ENCODE measurements at places on chromosomes 4 and X. TPM values are rescaled to one million over a fixed set of nuclear protein-coding genes. Genes with fewer than 3 reads are reported as not detected.

Gene FABP2
- not detected for total RNA-seq

Gene ASMT
- total RNA-seq: not detected

Gene IGSF1
- total RNA-seq: not detected

Gene TEX13D
- total RNA-seq: not detected

Gene CACNA1F
- 0.69 TPM for total RNA-seq

Gene BCORL1
- total RNA-seq: 5.5 TPM

Gene MGAT4D
- not detected for total RNA-seq

Gene AREG
- 9.3 TPM for total RNA-seq

Gene TRIML2
- not detected for total RNA-seq

- DNase-seq: no peak
These were observed 9.2 kb downstream of the MAMLD1 start for GRCh38 chrX:150372280-150372679.

DNA sequence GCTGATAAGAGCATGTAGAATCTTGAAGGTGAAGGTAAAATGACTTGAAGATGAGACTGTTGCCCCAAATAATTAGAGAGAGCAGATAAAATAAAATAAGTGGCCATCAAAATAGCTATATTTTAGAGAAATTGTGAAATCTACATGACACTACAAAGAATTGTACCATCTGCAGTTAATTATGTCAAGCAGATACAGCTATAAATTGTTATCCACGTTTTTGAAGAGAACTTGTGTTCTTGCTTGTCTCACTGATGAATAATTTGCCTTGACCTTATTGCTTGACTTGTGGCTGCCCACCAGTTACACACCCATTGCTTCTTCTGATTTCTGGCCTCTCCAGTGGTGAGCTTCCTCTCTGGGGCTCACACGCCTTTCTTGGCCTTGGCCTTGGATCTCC is 75.8 kb upstream of the TNIP3 start:
- DNase-seq: no peak

GRCh38 chrX:1657367-1658070 is 42.7 kb downstream of the ASMT start:
- DNase-seq: peak; percentile 85

- DNase-seq: no peak
These were observed 569.4 kb downstream of the GABRG1 start for GRCh38 chr4:45554423-45554822.

DNA sequence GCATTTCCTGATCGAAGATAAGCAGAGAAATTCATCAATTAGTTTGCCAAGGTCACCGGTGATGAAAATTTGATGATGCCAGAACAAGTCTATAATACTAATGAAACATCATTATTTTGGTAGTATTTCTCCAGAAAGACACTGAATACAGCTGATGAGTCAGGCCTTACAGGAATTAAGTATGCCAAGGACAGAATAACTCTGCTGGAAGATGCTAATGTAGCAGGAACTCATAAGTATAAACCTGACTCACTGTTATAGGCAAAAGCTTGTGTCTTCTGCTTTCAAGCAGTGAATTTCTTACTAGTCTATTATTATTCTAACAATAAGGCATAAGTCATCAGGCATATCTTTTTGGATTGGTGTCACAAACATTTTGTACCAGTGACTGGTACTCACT is 1825.1 kb upstream of the IGFBP7 start:
- no peak for DNase-seq

- DNase-seq: no peak
These were observed 183.7 kb downstream of the DKK2 start for GRCh38 chr4:106852426-106852825.

DNA sequence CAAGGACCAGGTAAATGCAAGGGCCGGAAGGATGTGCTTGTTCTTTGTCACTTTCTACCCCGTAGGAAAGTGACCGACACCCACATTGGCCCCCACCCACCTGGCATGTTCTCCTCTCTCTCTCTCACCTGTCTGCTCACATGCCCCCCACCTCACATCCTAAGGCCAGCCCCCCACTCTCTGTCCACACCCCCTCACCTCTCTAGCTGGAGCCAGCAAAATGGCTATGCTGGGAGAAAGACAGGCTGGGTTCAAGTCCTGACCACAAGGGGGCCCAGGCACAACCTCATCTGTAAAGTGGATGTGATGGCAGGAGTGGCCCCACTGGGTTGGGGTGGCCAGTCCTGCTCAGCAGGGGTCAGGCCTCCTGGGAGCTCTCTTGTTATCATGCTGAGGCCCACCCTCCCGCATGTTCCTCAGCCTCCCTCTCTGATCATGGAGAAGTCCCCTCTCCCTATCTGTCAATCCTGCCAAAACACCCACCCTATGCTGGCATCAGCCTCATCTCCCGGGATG is 1.7 kb upstream of the PPP2R2C start:
- no peak for DNase-seq

DNA sequence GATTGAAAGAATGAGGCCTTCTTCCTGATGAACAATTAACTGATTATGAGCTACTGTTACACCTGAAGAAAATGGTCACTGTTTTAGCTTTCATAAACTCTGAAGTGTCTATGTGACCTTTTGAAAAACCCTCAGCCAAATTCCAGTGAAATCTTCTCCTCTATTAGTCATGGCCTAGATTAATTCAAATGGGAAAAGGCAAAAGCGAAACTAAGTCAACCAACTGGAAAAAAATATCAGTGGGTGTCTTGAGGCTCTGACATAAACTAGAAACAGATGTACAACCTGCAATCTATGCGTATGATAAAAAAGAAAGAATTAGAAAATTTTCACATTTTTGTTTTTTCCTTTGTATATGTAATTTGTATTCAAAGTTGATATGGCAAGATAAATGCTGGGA is 169.4 kb upstream of the BANK1 start:
- no peak for DNase-seq

DNA sequence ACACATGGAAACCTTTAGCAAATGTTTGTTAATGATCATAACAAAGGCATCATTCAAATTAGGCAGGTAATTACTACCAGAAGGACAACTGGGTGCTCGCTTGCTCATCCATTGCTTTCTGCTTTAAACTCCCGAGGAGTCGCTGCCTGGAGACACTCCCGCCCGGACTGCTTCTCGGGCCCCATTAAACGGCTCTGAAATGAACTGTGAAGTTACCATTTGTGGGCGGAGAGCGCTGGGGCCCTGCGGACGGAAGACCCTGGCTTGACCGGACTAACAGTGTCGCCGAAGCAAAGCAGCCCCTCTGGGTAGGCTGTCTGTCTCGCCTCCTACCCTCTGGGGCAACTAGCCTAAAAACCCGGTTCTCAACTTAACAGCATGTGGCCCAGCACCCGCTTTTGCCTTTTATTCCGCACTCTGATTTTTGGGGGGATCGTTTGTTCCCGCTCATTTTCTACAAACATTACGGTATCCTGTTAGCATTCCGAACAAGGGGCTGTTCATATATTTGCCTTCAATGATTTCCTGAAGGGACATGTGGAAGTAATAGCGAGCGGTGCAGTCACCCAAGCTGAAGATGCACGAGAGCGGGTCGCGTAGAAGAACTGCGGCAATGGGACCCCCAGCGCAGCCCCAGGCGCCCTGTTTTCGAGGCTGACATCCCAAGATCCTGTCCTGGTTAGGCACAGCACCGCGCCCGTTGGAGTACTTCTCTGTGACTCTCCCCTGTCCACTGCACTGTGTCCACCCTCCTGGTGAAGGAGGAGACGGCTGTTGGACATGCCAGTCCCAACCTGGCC is 1.6 kb upstream of the PDGFRA start:
- DNase-seq: no peak

DNA sequence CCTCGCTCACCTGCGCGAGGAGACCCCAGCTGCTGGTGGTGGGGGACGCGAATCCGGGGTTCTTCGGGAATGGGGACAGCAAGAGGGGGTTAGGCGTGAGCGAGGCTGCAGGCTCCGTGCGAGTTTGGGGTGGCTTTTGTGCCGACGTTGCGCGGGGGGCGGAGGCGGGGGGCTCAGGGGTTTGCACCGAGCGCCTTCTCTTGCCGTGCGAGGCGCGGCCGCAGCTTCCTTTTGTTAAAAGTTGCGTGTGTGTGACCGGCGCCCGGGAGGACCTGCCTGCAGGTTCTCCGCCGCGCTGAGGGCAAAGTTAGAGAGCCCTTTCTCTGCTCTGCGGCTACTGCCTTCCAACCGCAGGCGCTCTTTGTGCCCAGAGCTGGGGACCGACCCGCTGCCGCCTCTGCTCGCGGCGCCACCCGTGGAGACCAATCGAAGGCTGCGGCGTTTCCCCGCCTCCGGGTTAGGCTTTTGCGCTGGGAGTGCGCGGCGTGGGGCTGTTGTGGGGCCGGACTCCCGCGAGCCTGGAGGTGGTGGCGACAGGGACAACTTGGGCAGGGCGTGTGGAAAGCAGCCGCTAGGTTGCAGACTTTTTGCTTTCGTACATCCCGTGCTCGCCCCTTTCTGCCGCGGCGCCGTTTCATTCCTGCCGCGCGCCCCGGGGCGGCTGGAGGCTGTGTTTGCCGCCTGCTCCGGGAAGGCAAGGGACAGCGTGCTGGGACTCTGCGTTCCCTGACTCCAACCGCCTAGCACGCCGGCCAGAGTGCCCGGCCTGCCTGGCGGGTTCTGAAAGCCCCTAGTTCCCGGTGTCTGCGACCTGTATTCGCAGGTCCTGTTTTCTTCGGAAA is 716 bp downstream of the KIT start:
- no peak for DNase-seq

- peak; percentile 39 for DNase-seq
These were observed 29.2 kb upstream of the MXD4 start for GRCh38 chr4:2290974-2291704.

DNA sequence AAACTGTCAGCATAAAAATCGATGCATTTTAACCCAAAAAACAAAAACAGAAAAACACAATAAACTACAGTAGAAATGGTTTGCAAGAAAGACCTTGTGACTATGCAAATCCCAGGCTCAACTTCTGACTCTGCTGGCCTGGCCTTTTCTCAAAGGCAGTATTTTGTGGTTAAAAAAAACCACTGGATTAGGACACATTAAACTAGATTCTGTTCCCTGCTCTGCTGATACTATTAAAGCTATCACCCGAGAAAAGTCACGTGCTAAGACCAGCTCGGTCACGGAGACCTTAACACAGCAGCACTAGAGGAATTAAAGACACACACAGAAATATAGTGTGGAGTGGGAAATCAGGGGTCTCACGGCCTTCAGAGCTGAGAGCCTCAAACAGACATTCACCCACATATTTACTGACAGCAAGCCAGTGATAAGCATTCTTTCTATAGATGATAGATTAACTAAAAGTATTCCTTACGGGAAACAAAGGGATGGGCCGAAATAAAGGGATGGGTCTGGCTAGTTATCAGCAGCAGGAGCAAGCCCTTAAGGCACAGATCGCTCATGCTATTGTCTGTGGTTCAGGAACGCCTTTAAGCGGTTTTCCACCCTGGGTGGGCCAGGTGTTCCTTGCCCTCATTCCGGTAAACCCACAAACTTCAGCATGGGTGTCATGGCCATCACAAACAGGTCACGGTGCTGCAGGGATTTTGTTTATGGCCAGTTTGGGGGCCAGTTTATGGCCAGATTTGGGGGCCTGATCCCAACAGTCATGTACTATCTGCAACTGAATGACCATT is 16.1 kb downstream of the CBR4 start:
- no peak for DNase-seq

DNA sequence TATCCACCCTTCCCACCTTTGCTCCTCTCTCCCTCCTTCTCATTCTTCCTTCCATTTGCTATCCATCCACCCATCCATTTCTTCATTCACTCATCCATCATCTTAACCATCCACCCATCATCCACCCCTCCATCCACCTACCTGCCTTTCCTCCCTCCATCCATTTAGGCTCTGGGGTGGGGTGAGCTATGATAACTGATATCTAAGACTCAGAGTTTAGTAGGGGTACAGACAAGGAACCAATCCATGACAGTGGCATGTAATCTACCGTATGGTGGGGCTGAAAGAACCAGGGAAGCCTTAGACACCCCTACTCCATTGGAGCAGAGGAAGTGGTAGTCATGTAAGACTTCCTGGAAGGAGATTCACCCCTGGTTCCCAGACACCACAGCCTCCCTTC is 23.2 kb downstream of the PSAPL1 start:
- DNase-seq: no peak

DNA sequence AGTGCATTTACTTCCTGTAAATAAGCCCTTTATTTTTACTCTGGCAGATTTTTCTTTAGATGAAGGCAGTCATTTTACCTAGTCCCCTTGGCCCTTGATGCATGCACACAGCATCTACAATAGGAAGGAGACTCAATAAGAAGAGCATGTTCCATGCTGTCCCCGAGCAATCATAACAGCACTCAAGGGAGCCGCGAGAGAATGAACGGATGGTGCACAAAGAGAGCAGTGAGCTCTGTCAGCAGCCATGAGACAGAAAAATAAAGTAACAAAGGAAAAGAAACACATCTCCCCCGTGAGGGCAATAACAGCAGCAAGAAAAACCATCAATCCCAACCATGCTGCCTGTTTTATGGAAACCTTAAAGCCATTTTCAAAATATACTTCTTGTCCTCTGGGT is 11.9 kb downstream of the SMIM31 start:
- no peak for DNase-seq

- peak; percentile 32 for DNase-seq
These were observed 103.0 kb upstream of the KLF3 start for GRCh38 chr4:38560768-38561558.

- no peak for DNase-seq
These were observed 4.5 kb downstream of the ACSL1 start for GRCh38 chr4:184821242-184821641.

DNA sequence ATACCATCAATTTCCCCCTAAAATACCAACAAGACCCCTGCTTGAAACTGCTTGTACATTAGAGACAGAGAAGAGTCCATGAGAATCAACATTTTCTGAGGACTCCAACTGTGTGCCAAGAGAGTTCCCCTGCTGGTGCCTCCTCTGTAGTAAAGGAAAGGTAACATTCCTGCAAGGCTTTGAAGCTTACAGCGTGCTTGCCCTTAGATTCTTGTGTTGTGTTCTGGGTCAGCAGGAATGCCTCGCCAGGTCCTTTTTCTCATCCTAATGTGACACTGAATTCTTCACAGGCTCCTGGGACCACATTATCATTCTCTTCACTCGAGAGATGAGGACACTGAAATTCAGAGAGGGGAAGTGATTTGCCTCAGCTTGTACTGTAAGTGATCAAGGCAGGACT is 9.7 kb upstream of the EOLA2 start:
- DNase-seq: no peak

GRCh38 chrX:13778916-13779315 is 38.0 kb downstream of the GPM6B start:
- no peak for DNase-seq

Data from CD4-positive, CD25-positive, alpha-beta regulatory T cell (primary cell).